Occipital lobe (tissue), 3 donors: ENCODE measurements at places on chromosomes 7 and 10.

- DNase-seq, result no peak
These were observed 1021.3 kb downstream of the XPNPEP1 start for GRCh38 chr10:108901781-108902618.

DNA sequence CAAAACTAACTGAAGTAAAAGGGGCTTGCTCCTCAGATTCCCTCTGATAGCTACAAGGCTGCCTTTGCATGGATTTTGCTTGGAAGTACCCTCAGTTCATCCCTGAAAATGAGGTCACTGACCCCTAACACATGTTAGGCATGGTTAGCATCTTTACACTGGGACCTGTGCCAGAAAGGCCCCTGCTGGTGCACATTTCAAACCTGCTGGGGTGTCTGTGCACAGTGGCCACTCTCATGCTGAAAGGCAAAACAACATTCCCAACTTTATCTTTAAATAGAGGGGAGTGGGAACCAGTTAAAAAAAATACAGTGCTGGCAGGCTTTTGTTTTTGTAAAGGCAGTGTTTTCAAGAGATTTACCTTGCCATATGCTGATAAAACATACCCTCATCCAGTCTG lies 99.1 kb downstream of the ANK3 start:
- no peak for DNase-seq

DNA sequence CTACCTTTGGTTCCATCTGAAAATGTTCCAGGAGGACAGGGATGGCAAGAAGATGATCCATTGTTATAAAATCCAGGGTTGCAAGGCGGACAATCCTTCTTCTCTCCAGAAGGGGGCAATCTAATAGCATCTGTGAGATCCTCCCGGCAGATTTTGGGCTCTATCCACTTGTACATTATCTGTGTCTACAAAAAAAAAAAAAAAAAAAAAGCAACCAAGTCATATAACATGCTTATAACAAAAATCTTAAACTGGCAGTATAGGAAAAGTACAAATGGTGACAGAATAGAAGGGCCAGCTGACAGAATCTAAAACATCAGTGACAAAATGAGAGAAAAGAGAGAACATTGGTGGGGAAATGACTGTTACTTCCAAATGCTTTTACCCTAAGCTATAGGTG lies 132.7 kb downstream of the ELAPOR2 start:
- DNase-seq, result no peak

- DNase-seq, result no peak
These were observed 139.3 kb downstream of the PPP1R9A start for GRCh38 chr7:95046494-95047240.

- no peak for DNase-seq
These were observed 17.2 kb downstream of the INHBA start for GRCh38 chr7:41685684-41686083.

GRCh38 chr7:24395512-24395911 lies 111.5 kb downstream of the NPY start:
- DNase-seq, result no peak

- DNase-seq, result no peak
These were observed 121.9 kb downstream of the RALA start for GRCh38 chr7:39745320-39745719.

DNA sequence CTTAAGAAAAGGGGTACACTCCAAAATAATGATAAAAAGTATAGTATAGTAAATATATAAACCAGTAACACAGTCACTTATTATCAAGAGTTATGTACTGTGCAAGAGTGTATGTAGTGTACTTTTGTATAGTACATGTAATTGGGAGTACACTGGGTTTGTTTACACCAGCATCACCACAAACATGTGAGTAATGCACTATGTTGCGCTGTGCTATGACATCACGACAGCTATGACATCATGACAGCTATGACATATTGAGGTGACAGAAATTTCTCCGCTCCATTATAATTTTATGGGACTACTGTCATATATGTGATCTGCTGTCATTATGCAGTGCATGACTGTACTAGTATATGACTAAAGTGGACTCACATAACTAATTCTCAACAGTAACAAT lies 84.6 kb downstream of the KMT2C start:
- DNase-seq, result no peak

- DNase-seq, result no peak
These were observed 39.8 kb downstream of the AKR1B1 start for GRCh38 chr7:134419085-134419484.

- no peak for DNase-seq
These were observed 350.2 kb upstream of the CELF2 start for GRCh38 chr10:10667466-10667865.

GRCh38 chr7:91411060-91411459 lies 146.8 kb downstream of the FZD1 start:
- no peak for DNase-seq

GRCh38 chr7:26508917-26509316 lies 217.3 kb downstream of the SNX10 start:
- no peak for DNase-seq

- no peak for DNase-seq
These were observed 140.4 kb downstream of the PIP4K2A start for GRCh38 chr10:22573820-22574569.

- DNase-seq, result no peak
These were observed 548 bp upstream of the BNIP3 start for GRCh38 chr10:131982185-131982756.

DNA sequence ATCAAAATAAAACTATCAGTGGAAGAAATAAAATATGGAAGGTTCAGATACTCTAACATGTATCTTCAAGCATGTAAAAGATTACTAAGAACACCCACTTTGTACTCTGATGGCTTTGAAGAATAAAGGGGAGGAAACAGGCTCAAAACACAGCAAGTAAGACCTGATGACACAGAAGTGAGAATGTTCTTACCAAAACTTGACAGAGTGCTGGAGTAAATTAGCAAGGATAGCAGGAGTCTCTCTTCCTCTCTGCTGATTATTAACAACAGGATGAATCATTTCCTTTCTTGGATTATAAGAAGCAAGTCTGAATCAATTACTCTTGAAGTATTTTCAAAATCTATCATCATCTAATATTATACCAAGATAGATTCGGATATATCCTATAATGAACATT lies 47.5 kb downstream of the GLI3 start:
- DNase-seq, result no peak

DNA sequence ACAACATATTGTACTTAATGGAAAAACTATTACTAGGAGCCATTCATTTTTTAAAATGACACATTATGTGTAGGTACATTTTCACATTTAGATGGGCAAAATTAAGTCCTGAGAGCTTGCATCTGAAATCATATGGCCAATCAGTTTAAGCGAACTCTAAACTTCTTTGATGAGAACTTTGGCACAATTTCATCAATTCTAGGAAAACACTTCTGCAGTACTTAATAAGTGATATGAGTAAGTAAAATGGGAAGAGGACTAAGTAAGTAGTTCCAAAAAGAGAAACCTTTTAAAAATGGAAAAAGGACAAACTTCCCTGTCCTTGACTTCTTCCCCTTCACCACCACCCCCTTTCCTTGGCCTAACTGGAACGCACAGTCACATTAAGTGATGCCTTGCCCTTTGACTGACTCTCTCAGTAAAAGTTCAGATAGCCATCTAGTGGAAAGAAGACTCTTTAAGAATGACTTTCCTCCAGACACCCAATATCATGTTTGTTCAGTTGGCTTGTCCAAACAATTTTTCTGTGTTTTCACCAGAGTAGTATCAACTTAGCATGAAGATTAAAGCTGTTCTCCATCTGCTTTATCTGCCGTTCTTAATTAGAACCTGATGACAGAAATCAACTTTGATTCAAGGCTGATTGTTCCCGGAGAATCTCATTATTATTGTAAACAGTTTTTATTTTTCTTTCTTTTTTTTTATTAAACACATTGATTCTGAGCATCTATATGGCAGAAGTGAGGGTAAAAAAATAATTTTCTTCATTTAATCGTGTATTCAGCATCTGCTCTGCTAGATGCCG lies 45.1 kb downstream of the CNNM2 start:
- DNase-seq, result no peak

- DNase-seq, result no peak
These were observed 673.9 kb upstream of the GALNT17 start for GRCh38 chr7:70457883-70458680.

DNA sequence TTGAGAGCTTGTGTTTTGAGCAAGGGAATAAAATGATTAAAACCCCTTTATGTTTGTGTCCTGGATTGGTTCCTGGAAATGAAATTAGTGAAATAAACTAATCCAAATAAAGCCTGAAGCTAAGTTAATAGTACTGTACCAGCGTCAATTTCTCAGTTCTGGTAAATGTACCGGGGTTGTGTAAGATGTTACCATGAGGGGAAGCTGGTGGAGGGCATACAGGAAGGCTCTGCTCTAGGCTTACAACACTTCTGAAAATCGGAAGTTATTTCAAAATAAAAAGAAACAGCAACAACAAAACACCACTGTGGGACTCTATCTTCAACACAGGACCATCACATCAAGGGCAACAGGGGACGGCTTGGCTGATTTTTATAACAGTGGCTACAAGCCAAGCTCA lies 257.0 kb downstream of the CREB5 start:
- no peak for DNase-seq

DNA sequence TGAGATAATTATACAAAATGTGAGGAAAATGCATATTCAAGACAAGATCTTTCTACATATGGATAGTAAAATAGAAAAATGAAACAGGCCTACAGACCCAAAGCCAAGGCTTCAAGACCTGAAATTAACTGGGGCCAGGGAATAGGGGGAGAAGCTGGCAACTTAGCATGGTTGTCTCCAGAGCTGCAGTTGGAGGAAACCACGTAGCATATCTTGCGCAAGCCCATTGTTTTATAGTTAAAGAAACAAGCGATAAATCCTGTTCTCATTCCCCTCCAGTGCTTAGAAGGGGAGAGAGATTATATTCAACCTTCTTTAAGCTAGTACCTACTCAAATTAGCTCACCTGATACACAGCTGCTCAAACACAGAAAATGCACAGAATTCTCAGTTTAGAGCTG lies 197.1 kb downstream of the SORCS1 start:
- no peak for DNase-seq

DNA sequence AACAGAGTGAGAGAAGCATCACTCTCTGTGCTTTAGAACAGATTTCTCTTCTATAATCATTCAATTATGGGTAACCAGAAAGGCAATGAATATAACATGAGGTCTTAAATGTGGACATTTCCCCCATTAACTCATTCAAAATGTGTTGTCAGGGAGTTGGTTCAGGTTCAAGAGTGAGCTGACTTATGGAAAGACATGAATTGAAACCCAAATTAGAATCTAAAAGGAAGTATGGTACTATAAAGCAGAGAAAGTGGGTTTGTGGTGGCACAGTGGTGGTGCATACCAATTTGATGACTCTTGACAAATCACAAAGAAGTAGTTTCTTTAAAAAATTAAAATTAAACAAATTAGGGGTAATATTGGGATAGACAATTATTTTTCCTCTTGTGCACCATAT lies 114.6 kb upstream of the MEOX2 start:
- no peak for DNase-seq

- DNase-seq, result no peak
These were observed 65.2 kb downstream of the DKK1 start for GRCh38 chr10:52379287-52379686.

- no peak for DNase-seq
These were observed 83.0 kb downstream of the HIF1AN start for GRCh38 chr10:100618632-100619255.

DNA sequence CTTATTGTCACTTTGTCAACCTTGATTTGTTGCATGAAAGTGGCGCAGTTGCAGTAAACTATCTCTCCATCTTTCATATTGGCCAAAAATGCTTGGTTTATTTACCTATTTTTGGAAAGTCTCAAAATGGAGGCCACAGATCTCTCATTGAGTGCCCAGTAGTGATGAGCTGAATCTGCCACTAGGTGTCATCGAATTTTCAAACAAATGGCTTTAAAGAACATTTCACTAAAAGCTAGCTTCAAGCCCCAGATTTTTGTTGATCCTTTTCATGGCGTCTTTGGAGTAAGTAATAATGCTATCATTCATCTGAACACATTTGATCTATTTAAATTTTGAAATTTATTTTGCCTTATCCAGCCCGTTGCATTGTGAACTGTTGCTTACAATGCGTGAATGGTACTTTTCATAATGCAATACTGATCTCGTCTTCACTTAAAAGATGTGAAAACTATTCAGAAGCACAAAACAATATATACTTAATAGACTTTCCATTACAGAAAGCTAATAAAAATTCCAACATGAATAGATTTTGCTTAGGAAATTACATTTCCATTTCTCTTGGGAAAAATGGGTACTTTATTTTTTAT lies 236.2 kb downstream of the DNAJB9 start:
- no peak for DNase-seq

GRCh38 chr10:95655571-95656290 lies 780 bp downstream of the ALDH18A1 start:
- no peak for DNase-seq

GRCh38 chr7:145036604-145037405 lies 201.0 kb upstream of the TPK1 start:
- no peak for DNase-seq

DNA sequence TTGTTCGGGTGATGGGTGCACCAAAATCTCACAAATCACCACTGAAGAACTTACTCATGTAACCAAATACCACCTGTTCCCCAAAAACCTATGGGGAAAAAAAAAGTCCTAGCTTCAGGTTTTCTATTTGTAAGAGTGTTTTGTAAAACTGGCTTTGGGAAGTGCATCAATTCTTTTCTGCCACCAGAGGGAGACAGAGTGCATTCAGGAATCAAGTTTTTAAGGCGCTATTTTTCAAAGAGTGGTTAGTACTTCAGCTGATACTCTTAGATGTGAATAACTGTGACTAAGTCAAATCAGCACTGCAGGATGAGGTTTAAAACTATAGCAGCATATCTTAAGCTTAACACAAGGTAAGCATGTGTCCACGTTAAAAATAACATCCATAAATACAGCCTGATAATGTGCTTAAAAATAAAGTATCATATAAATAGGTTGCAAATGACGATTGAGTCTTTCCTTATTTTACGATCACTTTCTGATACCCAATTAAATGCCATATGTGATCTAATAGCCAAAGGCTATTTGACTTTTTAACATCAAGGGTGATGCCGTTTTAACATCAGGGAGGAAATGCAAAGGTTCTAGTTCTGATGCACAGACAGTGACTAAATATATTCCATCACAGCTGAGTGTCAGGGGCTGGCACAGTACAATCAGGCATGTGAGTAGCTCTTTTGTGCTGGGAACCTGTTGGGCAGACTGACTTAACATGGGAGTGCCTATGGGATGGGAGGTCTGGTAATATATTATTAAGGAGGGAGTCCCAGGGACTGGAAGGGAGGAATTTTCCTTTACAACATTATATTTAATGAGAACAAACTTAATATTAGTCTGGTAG lies 10.6 kb upstream of the LYZL2 start:
- DNase-seq, result no peak
